ENCODE measurements at places on chromosomes 7 and 10.

- H3K27me3 ChIP-seq = no peaks in the 10 kb centered on the region
- no peak for DNase-seq
- no peak overlapping the region for H3K4me3 ChIP-seq
- H3K27ac ChIP-seq = no peak overlapping the region
- no peaks in the 10 kb centered on the region for H3K36me3 ChIP-seq
Observed at GRCh38 chr7:110311556-110311955, 779.4 kb upstream of the LRRN3 start.

DNA sequence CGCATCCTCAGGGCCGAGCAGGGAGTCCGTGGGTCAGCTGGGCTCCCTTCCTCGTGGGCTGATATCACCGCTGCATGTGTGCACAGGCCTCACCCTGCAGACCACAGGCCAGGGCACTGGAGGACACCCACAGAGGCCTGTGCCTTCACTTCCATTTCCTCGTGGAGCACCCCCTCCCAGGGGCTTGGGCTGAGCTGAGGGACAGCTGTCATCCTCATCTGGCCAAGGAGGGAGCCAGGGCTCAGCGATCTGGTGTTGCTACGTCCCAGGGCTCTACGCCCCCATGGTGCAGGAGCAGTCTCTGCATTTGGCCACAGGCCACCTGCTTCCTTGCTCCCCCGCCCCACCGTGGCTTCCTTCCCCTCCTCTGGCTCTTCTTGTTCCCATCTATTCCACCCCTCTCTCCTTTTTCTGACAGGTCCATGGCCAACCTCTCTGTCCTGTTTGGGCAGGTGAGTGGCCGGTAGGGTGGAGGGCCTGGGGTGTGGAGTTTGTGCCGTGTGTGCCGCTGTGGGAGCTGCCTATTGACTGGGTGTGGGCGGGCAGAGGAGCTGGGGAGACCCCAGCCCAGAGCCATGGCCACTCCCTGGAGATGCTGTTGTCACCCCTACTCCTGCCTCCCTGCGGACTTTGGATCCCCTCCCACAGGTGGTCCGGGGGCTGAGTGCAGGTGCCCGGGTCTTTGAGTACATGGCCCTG, 8.3 kb upstream of the ASIC3 start:
- H3K4me3 ChIP-seq = no peak overlapping the region
- no peaks in the 10 kb centered on the region for H3K27me3 ChIP-seq
- DNase-seq = no peak
- H3K4me1 ChIP-seq = no peaks in the 10 kb centered on the region
- no peaks in the 10 kb centered on the region for H3K36me3 ChIP-seq

GRCh38 chr7:138632826-138633602, 68.1 kb downstream of the SVOPL start:
- H3K27ac ChIP-seq = no peak overlapping the region
- H3K27me3 ChIP-seq = no peaks in the 10 kb centered on the region
- H3K36me3 ChIP-seq = no peaks in the 10 kb centered on the region
- H3K4me1 ChIP-seq = no peaks in the 10 kb centered on the region
- DNase-seq = no peak
- no peak overlapping the region for H3K4me3 ChIP-seq

- no peaks in the 10 kb centered on the region for H3K4me1 ChIP-seq
- no peak for DNase-seq
- H3K4me3 ChIP-seq = no peak overlapping the region
- peaks cover 1% of the 10 kb centered on the region for H3K36me3 ChIP-seq
- H3K27me3 ChIP-seq = no peaks in the 10 kb centered on the region
Observed at GRCh38 chr7:90384433-90384832, 18.8 kb upstream of the CLDN12 start.

DNA sequence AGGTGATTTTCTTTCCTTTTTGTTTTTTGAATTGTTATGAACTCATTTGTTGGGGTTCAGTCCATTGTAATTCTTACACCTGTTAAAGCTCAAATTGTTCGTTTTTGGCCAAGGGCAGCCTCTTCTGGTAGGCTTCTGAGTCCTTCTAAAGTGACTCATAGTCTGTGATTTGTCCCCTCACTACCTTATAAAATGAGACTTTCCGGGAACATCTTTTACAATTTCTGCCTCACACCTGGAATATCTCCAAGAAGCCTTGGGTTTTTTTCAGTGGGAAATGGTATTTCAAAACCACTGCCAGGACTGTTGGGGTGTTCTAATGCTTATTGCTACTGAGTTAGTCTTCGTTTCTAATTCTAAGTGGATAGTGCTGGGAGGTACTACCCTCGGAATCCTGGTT, 56.7 kb downstream of the BMPR1A start:
- no peaks in the 10 kb centered on the region for H3K27me3 ChIP-seq
- H3K4me1 ChIP-seq = peaks cover 6% of the 10 kb centered on the region
- H3K27ac ChIP-seq = no peak overlapping the region
- H3K36me3 ChIP-seq = no peaks in the 10 kb centered on the region
- no peak overlapping the region for H3K4me3 ChIP-seq

GRCh38 chr10:114920459-114920858, 17.5 kb upstream of the TRUB1 start:
- H3K4me1 ChIP-seq = no peaks in the 10 kb centered on the region
- H3K27me3 ChIP-seq = no peaks in the 10 kb centered on the region
- H3K4me3 ChIP-seq = no peak overlapping the region

GRCh38 chr10:110153396-110153795, 54.0 kb upstream of the MXI1 start:
- no peaks in the 10 kb centered on the region for H3K4me1 ChIP-seq
- no peak overlapping the region for H3K27ac ChIP-seq
- no peak overlapping the region for H3K4me3 ChIP-seq
- DNase-seq = no peak
- H3K36me3 ChIP-seq = no peaks in the 10 kb centered on the region

DNA sequence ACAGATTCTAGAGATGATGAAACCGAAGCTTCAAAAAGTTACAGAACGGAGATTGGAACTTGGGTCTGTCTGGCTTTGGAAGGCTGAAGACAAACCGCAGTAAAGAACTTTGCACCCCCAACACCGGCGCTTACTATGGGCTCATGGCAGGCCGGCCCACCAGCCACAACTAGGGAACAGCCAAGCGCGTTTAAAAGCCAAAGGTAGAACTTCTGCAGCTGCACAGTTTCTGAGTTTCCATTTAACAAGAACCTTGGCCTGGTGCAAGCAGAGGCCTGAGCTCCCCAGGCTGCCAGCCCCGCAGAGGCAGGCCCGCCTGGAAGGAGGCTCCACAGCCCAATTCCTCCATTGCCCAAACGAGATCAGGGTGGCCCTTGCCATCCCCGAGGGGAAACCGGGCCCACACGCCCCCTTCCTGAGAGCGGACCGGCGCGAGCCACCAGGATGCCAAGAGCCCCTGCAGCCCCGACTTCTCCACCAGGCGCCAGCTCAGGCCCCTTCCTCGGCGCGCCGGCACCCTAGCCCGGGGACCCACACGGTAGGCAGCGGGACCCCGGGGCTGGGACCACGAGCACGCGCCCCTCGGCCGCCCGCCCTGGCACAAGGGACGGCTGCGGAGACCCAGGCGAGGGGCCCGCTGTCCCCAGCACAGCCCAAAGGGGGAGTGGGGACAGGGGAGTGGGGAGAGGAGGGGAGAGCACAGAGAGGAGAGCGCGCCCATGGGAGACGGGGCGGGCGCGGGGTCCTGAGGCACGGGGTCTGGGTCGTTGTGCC, 566 bp downstream of the MAD1L1 start:
- no peaks in the 10 kb centered on the region for H3K27me3 ChIP-seq
- H3K27ac ChIP-seq = no peak overlapping the region
- H3K36me3 ChIP-seq = no peaks in the 10 kb centered on the region

DNA sequence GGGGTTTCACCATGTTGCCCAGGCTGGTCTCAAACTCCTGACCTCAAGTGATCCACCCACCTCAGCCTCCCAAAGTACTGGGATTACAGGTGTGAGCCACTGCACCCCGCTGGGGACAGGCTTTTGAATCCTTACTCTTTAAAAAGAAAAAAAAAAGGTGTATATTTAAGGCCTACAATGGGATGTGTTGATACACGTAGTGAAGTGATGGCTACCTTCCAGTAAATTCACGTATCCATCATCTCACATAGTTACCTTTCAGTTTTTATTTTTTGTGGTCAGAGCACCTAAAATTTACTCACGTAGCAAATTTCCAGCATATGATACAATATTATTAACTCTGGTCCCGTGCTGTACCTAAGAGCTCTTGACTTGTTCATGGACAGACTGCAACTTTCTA, 119.5 kb upstream of the INSYN2A start:
- H3K4me1 ChIP-seq = no peaks in the 10 kb centered on the region
- H3K36me3 ChIP-seq = no peaks in the 10 kb centered on the region
- no peak overlapping the region for H3K27ac ChIP-seq
- DNase-seq = no peak
- no peaks in the 10 kb centered on the region for H3K27me3 ChIP-seq
- no peak overlapping the region for H3K4me3 ChIP-seq

GRCh38 chr10:47196691-47197090, 103.3 kb upstream of the GDF10 start:
- no peaks in the 10 kb centered on the region for H3K27me3 ChIP-seq
- no peak for DNase-seq
- no peaks in the 10 kb centered on the region for H3K4me1 ChIP-seq
- H3K27ac ChIP-seq = no peak overlapping the region
- H3K4me3 ChIP-seq = no peak overlapping the region

DNA sequence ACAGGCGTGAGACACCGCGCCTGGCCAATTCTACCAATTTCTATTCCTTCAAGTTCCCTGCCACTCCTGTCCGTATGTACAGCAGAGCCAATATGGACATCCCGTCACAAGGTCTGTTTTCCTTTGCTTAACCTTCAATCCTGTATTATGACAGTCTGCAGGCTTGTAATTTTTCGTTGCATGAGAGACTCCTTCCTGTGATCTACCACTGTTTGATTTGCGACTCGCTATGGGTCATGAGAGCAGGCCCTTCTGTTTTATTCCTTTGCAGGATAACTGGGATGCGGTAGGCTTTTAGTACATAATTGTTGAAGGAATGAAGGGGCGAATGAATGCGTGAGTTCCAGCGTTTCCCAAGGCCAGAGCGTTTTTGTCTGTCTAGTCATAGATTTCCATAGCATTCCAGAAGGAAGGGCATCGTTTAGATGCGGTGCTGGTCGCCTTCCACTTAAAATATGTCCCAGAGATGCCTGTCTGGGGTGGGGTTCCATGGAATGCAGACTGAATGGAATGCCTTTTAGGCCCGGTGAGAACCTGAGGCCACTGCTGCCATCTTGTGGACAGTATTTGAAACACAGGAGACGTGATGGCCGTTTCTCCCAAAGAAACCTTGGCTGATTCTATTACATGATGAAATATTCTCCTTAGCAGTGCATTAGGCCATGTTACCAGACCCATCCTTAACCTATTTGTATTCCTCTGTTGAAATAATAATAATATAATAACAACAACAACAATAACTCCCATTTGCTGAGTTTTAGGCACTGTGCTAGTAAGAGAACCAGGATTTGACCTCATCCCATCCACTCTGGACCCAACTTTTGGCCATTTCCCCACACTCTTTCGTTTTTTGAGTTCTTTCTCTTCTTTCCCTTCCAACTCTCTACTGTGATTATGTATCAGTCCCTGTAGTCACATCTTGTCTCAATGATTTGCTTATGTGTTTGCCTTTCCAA, 193.2 kb downstream of the MYOF start:
- no peaks in the 10 kb centered on the region for H3K27me3 ChIP-seq
- peak; percentile 84 for DNase-seq
- H3K36me3 ChIP-seq = no peaks in the 10 kb centered on the region

DNA sequence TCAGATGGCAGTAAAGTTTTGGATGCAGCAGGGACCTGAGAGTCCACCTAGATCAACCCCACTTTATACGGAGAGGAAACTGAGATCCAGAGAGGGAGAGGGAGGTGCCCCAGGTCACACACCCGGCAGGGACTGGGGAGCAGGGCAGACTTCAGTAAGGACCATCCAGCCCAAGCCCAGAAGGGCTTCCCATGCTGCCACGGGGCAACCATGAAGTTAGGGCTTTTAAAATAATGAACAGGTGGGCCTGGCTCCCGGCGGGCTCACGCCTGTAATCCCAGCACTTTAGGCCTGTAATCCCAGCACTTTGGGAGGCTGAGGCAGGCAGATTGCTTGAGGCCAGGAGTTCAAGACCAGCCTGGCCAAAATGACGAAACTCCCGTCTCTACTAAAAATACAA, 98.5 kb downstream of the HIP1 start:
- H3K36me3 ChIP-seq = no peaks in the 10 kb centered on the region
- H3K4me1 ChIP-seq = peaks cover 6% of the 10 kb centered on the region
- H3K27me3 ChIP-seq = no peaks in the 10 kb centered on the region

DNA sequence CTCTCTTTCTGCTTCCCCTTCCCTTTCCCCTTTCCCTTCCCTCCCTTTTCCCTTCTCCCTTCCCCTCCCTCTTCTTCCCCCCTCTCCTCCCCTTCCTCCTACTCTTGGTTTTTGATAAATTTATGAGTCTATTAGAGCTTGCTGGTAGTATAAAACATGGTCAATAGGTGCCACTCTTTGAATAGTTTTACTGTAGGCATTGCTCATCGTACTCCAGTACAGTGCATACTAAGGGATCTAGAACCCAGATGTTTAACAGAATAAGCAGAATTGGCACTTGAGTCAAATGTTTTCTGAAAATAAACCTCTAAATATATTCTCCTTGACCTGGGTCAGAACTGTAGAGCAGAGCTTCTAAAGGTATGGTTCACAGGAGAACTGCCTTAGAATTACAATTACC, 126.7 kb downstream of the SORCS3 start:
- no peak overlapping the region for H3K27ac ChIP-seq
- H3K36me3 ChIP-seq = no peaks in the 10 kb centered on the region
- no peaks in the 10 kb centered on the region for H3K27me3 ChIP-seq
- H3K4me3 ChIP-seq = no peak overlapping the region
- H3K4me1 ChIP-seq = no peaks in the 10 kb centered on the region

- H3K27ac ChIP-seq = no peak overlapping the region
- H3K36me3 ChIP-seq = no peaks in the 10 kb centered on the region
- DNase-seq = no peak
- no peaks in the 10 kb centered on the region for H3K27me3 ChIP-seq
- H3K4me1 ChIP-seq = peaks cover 5% of the 10 kb centered on the region
- H3K4me3 ChIP-seq = no peak overlapping the region
Observed at GRCh38 chr10:127921075-127921752, 14.3 kb downstream of the PTPRE start.

DNA sequence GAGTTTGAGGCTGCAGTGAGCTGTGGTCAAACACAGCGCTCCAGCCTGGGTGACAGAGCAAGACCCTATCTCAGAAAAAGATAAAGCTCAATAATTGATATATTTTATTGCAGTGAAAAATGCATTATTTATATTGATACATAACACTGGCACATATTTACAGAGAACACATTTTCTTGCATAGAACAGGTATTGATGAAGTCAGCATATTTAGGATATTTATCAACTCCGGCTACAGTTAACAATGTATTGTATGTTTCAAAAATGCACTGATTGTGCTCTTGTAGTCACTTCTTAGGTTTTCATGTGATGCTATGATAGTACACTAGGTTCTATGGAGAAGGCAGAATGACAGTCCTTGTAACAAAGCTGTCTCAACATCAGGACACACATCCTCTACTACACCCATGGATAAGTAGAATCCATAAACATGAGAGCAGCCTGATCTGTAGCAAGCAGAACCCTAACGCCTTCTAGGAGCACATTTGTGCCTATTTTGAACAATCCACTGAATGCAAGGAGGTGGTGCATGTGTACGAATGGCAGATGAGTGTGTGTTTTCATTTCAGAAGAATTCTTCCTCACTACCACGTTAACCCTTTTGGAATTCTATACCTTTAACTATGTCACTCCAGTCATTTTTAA, 586.1 kb upstream of the CELF2 start:
- H3K36me3 ChIP-seq = no peaks in the 10 kb centered on the region
- no peak overlapping the region for H3K27ac ChIP-seq
- H3K27me3 ChIP-seq = no peaks in the 10 kb centered on the region
